MCF 10A (cell line): ENCODE measurements at places on chromosomes 4 and X. TPM values are rescaled to one million over a fixed set of nuclear protein-coding genes. Genes with fewer than 3 reads are reported as not detected.

DNA sequence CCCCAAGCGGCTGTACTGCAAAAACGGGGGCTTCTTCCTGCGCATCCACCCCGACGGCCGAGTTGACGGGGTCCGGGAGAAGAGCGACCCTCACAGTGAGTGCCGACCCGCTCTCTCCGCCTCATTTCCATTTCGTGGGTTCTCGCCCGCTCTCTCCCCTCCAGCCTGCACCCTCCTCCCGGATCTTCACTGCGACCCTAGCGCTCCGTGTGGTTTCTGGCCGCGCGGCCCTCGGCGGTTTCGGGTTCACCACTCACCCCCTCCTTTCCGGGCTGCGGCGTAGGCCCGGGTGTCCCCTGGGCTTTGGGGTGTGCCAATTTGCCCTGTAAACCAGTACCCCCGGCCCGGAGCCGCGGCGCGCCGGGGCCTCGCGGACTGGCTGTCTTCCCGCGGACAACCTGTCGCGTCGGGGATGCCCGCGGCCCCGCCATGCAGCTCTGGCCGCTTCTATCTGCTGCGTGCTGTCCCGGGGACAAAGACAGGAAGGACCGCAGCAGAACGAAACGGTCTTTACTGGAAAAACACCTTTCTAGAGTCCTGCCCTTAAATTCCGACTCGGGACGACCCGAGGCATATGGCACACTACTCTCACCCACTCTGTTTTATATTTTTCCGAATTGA is 737 bp downstream of the FGF2 start:
- peak overlapping the region; percentile 91 for H3K27ac ChIP-seq
- H3K4me3 ChIP-seq: peak overlapping the region; percentile 77
- peak; percentile 47 for DNase-seq
- H3K4me1 ChIP-seq: peaks cover 22% of the 10 kb centered on the region
- no peaks in the 10 kb centered on the region for H3K27me3 ChIP-seq
- peaks cover 6% of the 10 kb centered on the region for H3K36me3 ChIP-seq

GRCh38 chr4:113009461-113009860 is 40.0 kb upstream of the ANK2 start:
- H3K4me1 ChIP-seq: no peaks in the 10 kb centered on the region
- no peak for DNase-seq
- H3K27ac ChIP-seq: no peak overlapping the region
- no peaks in the 10 kb centered on the region for H3K27me3 ChIP-seq
- no peaks in the 10 kb centered on the region for H3K36me3 ChIP-seq
- no peak overlapping the region for H3K4me3 ChIP-seq

- H3K4me1 ChIP-seq: no peaks in the 10 kb centered on the region
- H3K4me3 ChIP-seq: no peak overlapping the region
- DNase-seq: peak; percentile 8
- H3K27ac ChIP-seq: no peak overlapping the region
- H3K27me3 ChIP-seq: no peaks in the 10 kb centered on the region
Measured at GRCh38 chr4:56245547-56246232, 141.6 kb downstream of the AASDH start.

DNA sequence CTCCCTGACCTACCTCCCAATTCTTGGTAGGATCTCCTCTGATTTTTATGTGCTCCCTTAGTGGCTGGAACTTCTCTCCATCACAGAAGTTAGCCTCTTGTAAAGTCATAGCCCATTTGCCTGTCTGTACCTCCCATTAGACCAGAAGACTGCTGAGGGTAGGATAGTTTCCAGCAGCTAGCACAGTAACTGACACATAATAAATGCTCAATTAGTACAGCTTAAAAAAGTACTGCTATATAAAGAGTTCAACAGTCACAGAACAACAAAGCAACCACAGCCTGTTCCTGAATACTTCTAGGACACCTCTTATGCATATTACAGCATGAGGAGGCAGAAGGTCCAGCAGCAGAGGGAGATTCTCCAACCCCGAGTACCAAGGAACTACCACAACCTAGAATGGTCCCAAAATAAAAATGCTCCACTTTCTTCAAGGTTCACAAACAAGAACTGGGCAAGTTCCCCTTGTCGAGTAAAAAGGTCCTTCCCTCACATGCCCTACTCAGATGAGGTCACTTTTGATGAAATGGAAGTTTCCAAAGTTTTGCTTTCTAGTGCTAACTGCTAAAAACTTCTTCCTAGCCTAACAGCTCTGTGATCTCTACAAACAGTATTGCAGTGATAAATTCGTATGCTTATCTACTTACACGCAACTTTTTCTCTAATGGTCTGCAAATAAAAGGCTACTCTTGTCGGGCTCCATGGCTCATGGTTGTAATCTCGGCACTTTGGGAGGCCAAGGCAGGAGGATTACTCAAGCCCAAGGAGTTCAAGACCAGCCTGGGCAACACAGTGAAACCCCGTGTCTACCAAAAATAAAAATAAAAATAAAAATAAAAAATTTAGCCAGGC is 12.8 kb downstream of the MECP2 start:
- peaks cover 4% of the 10 kb centered on the region for H3K27me3 ChIP-seq
- H3K27ac ChIP-seq: no peak overlapping the region
- no peak overlapping the region for H3K4me3 ChIP-seq
- H3K36me3 ChIP-seq: peaks cover 42% of the 10 kb centered on the region
- DNase-seq: no peak

DNA sequence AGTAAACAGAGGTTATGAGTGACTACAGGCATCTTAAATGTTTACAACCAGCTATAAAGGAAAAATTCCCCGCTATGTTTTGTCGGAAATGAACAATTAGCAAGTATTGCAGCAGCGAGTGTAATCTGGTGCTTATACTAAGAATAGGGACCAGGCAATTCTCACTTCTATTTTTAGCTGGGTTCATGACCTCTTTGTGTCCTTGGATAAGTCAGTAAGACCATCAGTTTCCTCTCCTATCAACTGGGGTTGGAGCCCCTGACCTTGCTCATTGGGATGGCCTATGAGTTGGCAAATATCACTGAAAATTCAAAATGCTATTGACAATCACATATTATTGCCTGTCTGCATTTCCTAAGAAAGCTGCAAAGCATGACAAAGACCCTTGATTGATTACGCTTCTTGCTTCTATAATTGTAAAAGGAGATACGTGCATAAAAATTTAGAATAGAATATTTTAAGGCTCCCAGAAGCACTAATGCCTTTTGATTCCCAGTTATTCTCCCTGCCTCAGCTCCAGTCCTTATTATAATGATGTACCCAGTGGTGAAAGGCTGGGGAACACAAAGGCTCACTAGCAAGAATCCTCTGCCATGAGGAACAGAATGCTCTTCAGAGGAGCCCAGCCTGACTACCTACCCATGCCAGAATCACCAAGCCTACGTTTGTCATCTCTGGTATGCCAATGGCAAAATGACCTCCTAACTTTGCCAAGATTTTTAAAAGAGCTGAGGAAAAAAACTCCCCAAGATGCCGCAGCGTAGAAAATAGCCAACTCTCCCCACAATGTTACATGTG is 21.9 kb downstream of the GATB start:
- no peaks in the 10 kb centered on the region for H3K27me3 ChIP-seq
- no peak for DNase-seq
- no peak overlapping the region for H3K27ac ChIP-seq
- H3K36me3 ChIP-seq: peaks cover 26% of the 10 kb centered on the region

- H3K27ac ChIP-seq: no peak overlapping the region
- H3K36me3 ChIP-seq: peaks cover 5% of the 10 kb centered on the region
- H3K4me1 ChIP-seq: no peaks in the 10 kb centered on the region
- no peaks in the 10 kb centered on the region for H3K27me3 ChIP-seq
- no peak overlapping the region for H3K4me3 ChIP-seq
Measured at GRCh38 chr4:158056689-158057245, 116.1 kb downstream of the GASK1B start.

DNA sequence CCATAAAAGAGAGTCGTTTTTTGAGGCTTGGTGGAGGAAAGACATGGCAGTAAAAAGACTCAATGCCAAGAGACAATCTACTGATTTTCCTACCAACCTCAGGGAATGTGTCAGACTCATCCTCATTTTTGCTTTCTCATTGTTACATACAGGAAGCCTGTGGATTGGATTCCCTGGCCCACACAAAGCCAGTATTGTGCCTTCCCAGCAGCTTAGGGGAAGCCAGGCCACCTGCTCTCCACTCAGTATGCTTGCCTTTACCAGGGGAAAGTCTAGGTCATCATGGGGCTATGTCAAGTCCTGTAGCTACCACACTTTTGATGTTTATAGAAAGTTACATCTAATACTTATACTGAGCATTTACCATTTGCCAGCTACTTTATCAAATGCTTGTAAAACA is 11.0 kb downstream of the BMX start:
- no peaks in the 10 kb centered on the region for H3K36me3 ChIP-seq
- no peak overlapping the region for H3K4me3 ChIP-seq
- H3K4me1 ChIP-seq: no peaks in the 10 kb centered on the region
- peaks cover 25% of the 10 kb centered on the region for H3K27me3 ChIP-seq

GRCh38 chrX:77922787-77923186 is 12.3 kb downstream of the ATP7A start:
- no peak overlapping the region for H3K27ac ChIP-seq
- H3K36me3 ChIP-seq: no peaks in the 10 kb centered on the region
- H3K27me3 ChIP-seq: no peaks in the 10 kb centered on the region
- no peaks in the 10 kb centered on the region for H3K4me1 ChIP-seq
- no peak for DNase-seq

GRCh38 chr4:118760493-118760892 is 75.3 kb downstream of the METTL14 start:
- H3K36me3 ChIP-seq: peaks cover 33% of the 10 kb centered on the region
- H3K27ac ChIP-seq: no peak overlapping the region
- H3K27me3 ChIP-seq: no peaks in the 10 kb centered on the region
- no peak for DNase-seq

DNA sequence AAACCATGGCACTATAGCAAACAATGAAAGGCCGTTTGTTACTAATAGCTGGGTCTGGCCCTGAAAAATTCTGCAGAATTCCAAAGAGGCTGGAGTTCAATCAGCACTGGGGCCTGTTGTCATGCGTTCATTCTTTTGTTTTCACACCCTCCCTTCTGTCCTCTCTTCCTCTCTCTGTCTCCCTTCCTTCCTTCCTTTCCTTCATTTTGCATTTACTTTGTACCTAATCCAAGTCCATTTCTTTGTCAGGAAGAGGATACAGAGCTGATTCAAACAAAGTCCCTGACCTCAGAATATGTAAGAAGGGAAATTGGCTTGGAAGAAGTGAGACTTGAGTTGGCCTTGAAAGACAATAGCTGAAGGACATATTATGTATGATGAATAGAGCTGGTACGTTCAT is 119.6 kb upstream of the LDB2 start:
- H3K36me3 ChIP-seq: no peaks in the 10 kb centered on the region
- no peaks in the 10 kb centered on the region for H3K4me1 ChIP-seq
- H3K4me3 ChIP-seq: no peak overlapping the region
- no peak for DNase-seq
- H3K27ac ChIP-seq: no peak overlapping the region

- DNase-seq: peak; percentile 11
- no peak overlapping the region for H3K4me3 ChIP-seq
- no peaks in the 10 kb centered on the region for H3K36me3 ChIP-seq
- H3K27me3 ChIP-seq: no peaks in the 10 kb centered on the region
Measured at GRCh38 chr4:6032249-6033244, 14.3 kb upstream of the C4orf50 start.

DNA sequence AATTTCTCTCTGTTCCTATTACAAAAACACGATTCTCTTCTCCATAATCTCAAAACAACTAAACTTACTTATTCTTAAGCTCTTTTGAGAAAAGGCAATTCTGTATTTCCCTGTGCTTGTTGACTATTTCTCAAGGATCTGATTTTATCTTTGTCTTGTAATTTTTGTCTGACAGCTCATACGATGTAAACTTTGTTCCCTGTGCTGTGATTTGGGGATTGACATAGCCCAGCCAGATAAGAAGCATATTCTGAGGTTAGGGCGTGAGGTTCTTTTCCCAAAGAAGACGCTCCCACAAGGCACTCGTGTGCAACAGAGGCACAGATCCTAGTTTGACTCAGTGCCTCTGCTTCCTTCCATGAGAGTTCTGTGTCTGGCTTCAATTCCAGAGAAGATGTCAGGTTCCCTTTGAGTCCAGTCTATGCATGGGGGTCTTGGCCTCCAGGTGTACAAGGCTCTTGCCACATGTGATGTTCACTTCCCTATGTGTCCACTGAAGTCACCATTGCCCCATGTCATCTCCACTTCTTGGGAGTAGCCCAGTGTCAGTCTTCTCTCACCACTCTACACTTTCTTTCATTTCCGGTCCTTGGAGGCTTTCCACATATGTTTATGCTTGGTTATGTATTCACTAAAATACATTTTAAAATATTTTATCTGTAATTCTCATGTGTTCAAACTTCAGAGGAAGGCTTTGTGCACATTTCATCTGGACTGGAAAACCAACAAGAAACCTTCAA is 94.8 kb downstream of the MID1 start:
- H3K27ac ChIP-seq: no peak overlapping the region
- H3K36me3 ChIP-seq: no peaks in the 10 kb centered on the region
- DNase-seq: no peak

- no peak for DNase-seq
- H3K27ac ChIP-seq: no peak overlapping the region
- H3K4me1 ChIP-seq: no peaks in the 10 kb centered on the region
- no peak overlapping the region for H3K4me3 ChIP-seq
Measured at GRCh38 chr4:157600583-157600982, 380.1 kb downstream of the GRIA2 start.

GRCh38 chrX:140149761-140150160 is 184.4 kb upstream of the CXorf66 start:
- H3K27me3 ChIP-seq: no peaks in the 10 kb centered on the region
- no peak overlapping the region for H3K4me3 ChIP-seq
- H3K27ac ChIP-seq: no peak overlapping the region
- no peaks in the 10 kb centered on the region for H3K4me1 ChIP-seq
- no peak for DNase-seq

- no peak overlapping the region for H3K27ac ChIP-seq
- H3K27me3 ChIP-seq: no peaks in the 10 kb centered on the region
- peaks cover 11% of the 10 kb centered on the region for H3K4me1 ChIP-seq
- DNase-seq: no peak
Measured at GRCh38 chr4:123651066-123651465, 254.5 kb downstream of the SPRY1 start.

The OTUD5 gene
- total RNA-seq: 35.1 and 38.7 TPM in 2 replicates

The NAT8L gene
- 0.79 and 0.93 TPM in 2 replicates for total RNA-seq

The APOO gene
- total RNA-seq: 35.9 and 37.2 TPM in 2 replicates

The SPANXA2 gene
- total RNA-seq: not detected in 2 replicates

The BOD1L1 gene
- 46.8 and 55.4 TPM in 2 replicates for total RNA-seq

The GABRB1 gene
- not detected in 2 replicates for total RNA-seq

The STK26 gene
- 17.5 and 18.2 TPM in 2 replicates for total RNA-seq

The ENAM gene
- total RNA-seq: not detected in 2 replicates

The RHOXF1 gene
- total RNA-seq: not detected in 2 replicates

The SLC2A9 gene
- total RNA-seq: 22.5 and 33.3 TPM in 2 replicates

The PPP1R2C gene
- total RNA-seq: not detected in 2 replicates

The DSPP gene
- total RNA-seq: not detected in 2 replicates

The CCDC149 gene
- 12.7 and 15.4 TPM in 2 replicates for total RNA-seq

The MAGEA10 gene
- total RNA-seq: not detected in 2 replicates
